Upper lobe of left lung (tissue), 6 donors: ENCODE measurements at places on chromosomes 2 and 18.

- no peaks in the 10 kb centered on the region for H3K27me3 ChIP-seq
- H3K27ac ChIP-seq: no peak overlapping the region
- no peaks in the 10 kb centered on the region for H3K36me3 ChIP-seq
- no peak for DNase-seq
These were observed 110.7 kb downstream of the RND3 start for GRCh38 chr2:150376553-150377335.

- H3K4me3 ChIP-seq: no peak overlapping the region
- no peaks in the 10 kb centered on the region for H3K36me3 ChIP-seq
- no peaks in the 10 kb centered on the region for H3K27me3 ChIP-seq
- no peaks in the 10 kb centered on the region for H3K4me1 ChIP-seq
These were observed 56.2 kb downstream of the RRM2 start for GRCh38 chr2:10178751-10179150.

- no peak for DNase-seq
- H3K4me1 ChIP-seq: peaks cover 19% of the 10 kb centered on the region
- H3K36me3 ChIP-seq: no peaks in the 10 kb centered on the region
- H3K27ac ChIP-seq: peak overlapping the region; percentile 48
- no peaks in the 10 kb centered on the region for H3K27me3 ChIP-seq
These were observed 262.7 kb downstream of the SETBP1 start for GRCh38 chr18:44943311-44943881.

DNA sequence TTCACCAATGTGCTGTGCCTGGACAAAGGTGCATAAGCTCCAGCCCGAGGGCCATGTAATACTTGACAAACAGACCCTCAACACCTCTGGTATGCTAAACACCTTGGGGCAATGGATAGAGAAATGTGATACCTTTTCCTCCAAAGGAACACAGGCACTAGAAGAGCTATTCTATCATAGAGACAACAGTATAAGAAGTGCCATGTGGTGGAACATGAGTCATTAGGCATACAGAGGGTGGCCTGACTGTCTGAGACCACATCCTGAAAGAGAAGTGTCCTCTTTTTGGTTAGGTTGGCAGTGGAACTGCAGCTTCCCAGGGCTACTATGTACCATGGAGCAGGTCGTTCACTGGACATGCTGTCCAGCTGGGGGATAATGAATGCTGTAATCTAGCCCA is 153.9 kb downstream of the INSIG2 start:
- H3K4me1 ChIP-seq: no peaks in the 10 kb centered on the region
- H3K27ac ChIP-seq: no peak overlapping the region
- H3K36me3 ChIP-seq: no peaks in the 10 kb centered on the region
- H3K4me3 ChIP-seq: no peak overlapping the region
- no peak for DNase-seq
